ENCODE measurements at places on chromosomes 16 and 17.

DNA sequence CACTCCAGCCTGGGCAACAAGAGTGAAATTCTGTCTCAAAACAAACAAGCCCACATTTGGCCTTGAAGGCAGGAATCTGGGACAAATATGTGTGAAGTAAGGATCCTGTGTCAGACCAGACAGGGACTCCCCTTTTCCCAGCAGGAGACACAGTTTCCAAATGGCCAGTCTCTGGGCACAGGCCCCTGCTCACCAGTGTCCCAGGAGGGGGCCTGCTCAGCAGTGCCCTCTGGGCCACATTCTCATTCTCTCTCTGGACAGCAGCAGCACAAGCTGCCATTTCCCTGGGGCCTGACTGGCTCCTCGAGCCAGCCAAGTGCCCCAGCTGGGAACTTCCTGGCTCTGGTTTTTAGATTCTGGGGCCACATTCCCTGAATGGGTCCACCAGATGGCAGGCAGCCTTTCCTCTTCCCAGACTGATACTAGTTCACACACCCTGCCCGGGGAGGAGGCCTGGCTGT lies 11.7 kb upstream of the MNT start:
- no peak overlapping the region for H3K4me3 ChIP-seq
- no peaks in the 10 kb centered on the region for H3K36me3 ChIP-seq
- H3K27ac ChIP-seq = no peak overlapping the region

- peaks cover 2% of the 10 kb centered on the region for H3K36me3 ChIP-seq
- H3K27me3 ChIP-seq = no peaks in the 10 kb centered on the region
- H3K4me1 ChIP-seq = no peaks in the 10 kb centered on the region
- peak within 1 kb of the TSS; percentile 7 for H3K4me3 ChIP-seq
- peak; percentile 82 for DNase-seq
Measured at GRCh38 chr16:67279296-67280089, at the start of gene PLEKHG4. TSS of gene PLEKHG4 (plus strand) at chr16:67279532. CDS start at chr16:67280045, 513 bp downstream.

DNA sequence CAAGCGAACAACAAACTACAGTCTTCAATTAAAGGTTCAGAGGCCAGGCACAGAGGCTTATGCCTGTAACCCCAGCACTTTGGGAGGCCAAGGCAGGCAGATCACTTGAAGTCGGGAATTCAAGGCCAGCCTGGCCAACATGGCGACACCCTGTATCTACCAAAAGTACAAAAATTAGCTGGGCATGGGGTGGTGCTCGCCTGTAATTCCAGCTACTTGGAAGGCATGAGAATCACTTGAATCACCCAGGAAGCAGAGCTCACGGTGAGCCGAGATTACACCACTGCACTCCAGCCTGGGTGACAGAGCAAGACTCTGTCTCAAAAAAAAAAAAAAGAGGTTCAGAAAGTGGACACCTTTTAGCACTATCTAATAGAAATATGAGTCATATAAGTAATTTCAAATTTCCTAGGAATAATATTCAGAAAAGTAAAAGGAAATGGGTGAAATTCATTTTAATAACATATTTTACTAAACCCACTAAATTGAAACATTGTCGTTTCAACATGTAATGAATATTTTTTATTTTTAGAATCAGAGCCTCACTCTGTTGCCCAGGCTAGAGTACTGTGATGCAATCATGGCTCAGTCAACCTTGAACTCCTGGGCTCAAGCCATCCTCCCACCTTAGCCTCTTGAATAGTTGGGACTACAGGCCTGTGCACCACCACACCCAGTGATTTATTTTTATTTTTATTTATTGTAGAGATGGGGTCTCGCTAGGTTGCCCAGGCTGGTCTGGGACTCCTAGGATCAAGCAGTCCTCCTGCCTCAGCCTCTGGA lies 15.2 kb upstream of the MARCHF10 start:
- H3K27ac ChIP-seq = no peak overlapping the region
- no peak overlapping the region for H3K4me3 ChIP-seq
- no peaks in the 10 kb centered on the region for H3K27me3 ChIP-seq
- DNase-seq = no peak
- H3K36me3 ChIP-seq = no peaks in the 10 kb centered on the region

DNA sequence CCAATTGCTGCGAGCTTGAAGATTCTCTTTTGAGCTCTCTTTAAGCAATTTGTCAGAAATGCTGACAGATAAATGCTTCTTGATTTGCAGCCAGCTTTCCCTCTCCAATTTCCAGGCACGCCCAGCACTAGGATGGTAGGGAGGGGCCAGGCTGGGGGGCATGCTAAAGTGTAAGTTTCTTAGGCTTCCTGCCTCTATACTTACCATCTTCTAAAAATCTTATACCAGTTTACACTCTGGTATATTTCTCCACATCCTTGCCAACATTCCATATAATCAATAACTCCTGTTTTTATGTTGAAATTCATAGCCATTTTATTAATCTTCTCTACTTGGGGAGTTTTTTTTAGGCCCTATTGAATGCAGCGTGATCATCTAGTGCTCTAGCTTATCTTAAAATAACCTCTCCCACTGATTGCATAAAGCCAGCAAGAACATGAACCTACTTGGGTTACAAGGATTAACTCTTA lies 17.5 kb downstream of the ACSF2 start:
- peak; percentile 33 for DNase-seq
- no peaks in the 10 kb centered on the region for H3K4me1 ChIP-seq
- no peak overlapping the region for H3K4me3 ChIP-seq

GRCh38 chr16:24477492-24477891 lies 61.9 kb upstream of the RBBP6 start:
- no peaks in the 10 kb centered on the region for H3K36me3 ChIP-seq
- peaks cover under 1% of the 10 kb centered on the region for H3K4me1 ChIP-seq
- no peak for DNase-seq
- H3K4me3 ChIP-seq = no peak overlapping the region

GRCh38 chr16:54283725-54284318 lies 2.8 kb downstream of the IRX3 start:
- H3K4me1 ChIP-seq = no peaks in the 10 kb centered on the region
- peak overlapping the region; percentile 68 for H3K4me3 ChIP-seq
- peaks cover 44% of the 10 kb centered on the region for H3K27me3 ChIP-seq
- no peaks in the 10 kb centered on the region for H3K36me3 ChIP-seq

GRCh38 chr17:66841328-66841727 lies 6.4 kb downstream of the CACNG5 start:
- H3K36me3 ChIP-seq = no peaks in the 10 kb centered on the region
- no peak overlapping the region for H3K4me3 ChIP-seq
- H3K4me1 ChIP-seq = no peaks in the 10 kb centered on the region
- peak; percentile 56 for DNase-seq
- H3K27me3 ChIP-seq = no peaks in the 10 kb centered on the region

GRCh38 chr17:76579281-76579680 lies 6.4 kb downstream of the ST6GALNAC2 start:
- no peaks in the 10 kb centered on the region for H3K27me3 ChIP-seq
- DNase-seq = no peak
- H3K27ac ChIP-seq = no peak overlapping the region
- peaks cover 2% of the 10 kb centered on the region for H3K4me1 ChIP-seq
- no peaks in the 10 kb centered on the region for H3K36me3 ChIP-seq

DNA sequence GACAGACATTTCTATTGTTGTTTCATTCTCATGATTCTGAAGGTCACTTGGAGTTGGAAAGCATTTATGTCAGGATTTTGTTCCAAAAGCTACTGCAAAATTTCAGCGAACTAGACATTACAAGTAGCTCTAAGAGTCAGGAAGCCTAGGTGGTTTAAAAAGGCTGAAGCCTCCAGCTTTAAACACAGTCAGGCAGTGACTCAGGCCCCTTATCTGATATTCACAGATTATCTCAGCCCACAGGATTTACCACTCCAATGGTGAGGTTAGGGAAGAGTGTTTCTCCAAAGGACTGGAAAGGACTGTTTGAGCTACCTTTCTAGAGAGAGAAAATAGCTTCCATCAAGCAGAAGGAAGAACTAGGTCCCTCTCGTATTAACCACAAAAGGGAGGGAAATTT lies 624.4 kb upstream of the C16orf82 start:
- no peaks in the 10 kb centered on the region for H3K36me3 ChIP-seq
- no peaks in the 10 kb centered on the region for H3K27me3 ChIP-seq
- H3K4me1 ChIP-seq = peaks cover 2% of the 10 kb centered on the region
- H3K4me3 ChIP-seq = no peak overlapping the region

GRCh38 chr16:89534252-89534756 lies 26.1 kb downstream of the SPG7 start:
- H3K4me1 ChIP-seq = no peaks in the 10 kb centered on the region
- peaks cover 21% of the 10 kb centered on the region for H3K36me3 ChIP-seq
- H3K27ac ChIP-seq = no peak overlapping the region
- no peaks in the 10 kb centered on the region for H3K27me3 ChIP-seq

DNA sequence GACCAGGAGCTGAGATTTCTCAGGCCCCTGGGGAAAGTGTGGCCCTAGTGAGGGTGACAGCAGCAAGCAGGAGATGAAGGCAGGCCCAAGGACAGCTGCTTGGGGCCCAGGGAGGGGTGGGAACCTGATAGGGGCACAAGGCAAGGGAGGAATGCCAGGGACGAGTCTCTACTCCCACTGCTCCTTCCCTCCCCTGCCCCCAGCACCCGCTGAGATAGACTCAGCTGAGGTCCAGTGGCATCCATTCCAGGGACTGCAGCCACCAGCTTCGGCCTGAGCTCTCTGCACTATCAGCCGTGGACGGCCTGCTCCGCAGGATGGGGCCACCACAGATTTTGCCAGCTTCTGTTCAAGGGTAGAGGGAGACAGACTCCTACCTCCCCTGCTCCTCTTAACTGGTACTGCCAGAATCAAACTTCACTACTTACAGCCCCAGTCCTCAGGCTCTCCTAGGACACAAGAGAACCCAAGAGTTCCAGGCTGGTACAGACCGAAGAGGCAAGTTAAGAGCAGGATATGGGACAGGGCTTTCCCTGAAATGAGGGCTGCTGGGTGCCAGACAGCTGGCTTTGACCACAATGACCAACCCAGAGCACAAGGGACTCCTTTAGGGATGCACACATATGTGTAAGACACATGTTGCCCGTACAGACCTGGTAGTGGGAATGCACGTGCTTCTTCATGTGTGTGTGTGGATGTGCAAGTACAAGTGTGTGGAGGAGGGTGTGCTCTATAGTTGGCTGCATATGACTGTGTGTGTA lies 5.5 kb downstream of the CACNB1 start:
- no peak overlapping the region for H3K27ac ChIP-seq
- peaks cover 12% of the 10 kb centered on the region for H3K36me3 ChIP-seq
- no peaks in the 10 kb centered on the region for H3K27me3 ChIP-seq

DNA sequence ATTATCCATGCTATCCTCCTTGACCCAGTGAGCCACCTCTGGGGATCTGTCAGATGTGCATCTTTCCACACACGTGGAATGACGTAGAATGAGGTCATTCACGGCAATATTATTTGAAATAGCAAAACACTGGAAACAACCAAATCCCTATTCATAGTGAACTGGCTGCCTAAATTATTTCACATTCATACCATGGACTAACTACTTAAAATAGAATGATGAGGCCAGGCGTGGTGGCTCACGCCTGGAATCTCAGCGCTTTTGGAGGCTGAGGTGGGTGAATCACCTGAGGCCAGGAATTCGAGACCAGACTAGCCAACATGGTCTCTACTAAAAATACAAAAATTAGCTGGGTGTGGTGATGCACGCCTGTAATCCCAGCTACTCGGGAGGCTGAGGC lies 75.5 kb downstream of the RAP1GAP2 start:
- H3K27me3 ChIP-seq = no peaks in the 10 kb centered on the region
- peak overlapping the region; percentile 55 for H3K27ac ChIP-seq
- peaks cover 23% of the 10 kb centered on the region for H3K4me1 ChIP-seq
- no peak for DNase-seq

- no peak overlapping the region for H3K4me3 ChIP-seq
- peak; percentile 72 for DNase-seq
- H3K27me3 ChIP-seq = peaks cover 46% of the 10 kb centered on the region
- H3K36me3 ChIP-seq = no peaks in the 10 kb centered on the region
- H3K4me1 ChIP-seq = no peaks in the 10 kb centered on the region
Measured at GRCh38 chr17:2056206-2057174, 1.6 kb downstream of the HIC1 start.

- H3K4me3 ChIP-seq = no peak overlapping the region
- peak; percentile 37 for DNase-seq
- no peaks in the 10 kb centered on the region for H3K4me1 ChIP-seq
- no peaks in the 10 kb centered on the region for H3K27me3 ChIP-seq
Measured at GRCh38 chr17:33451221-33451620, 158.1 kb upstream of the ASIC2 start.
